ENCODE measurements at places on chromosomes 12 and 14.

DNA sequence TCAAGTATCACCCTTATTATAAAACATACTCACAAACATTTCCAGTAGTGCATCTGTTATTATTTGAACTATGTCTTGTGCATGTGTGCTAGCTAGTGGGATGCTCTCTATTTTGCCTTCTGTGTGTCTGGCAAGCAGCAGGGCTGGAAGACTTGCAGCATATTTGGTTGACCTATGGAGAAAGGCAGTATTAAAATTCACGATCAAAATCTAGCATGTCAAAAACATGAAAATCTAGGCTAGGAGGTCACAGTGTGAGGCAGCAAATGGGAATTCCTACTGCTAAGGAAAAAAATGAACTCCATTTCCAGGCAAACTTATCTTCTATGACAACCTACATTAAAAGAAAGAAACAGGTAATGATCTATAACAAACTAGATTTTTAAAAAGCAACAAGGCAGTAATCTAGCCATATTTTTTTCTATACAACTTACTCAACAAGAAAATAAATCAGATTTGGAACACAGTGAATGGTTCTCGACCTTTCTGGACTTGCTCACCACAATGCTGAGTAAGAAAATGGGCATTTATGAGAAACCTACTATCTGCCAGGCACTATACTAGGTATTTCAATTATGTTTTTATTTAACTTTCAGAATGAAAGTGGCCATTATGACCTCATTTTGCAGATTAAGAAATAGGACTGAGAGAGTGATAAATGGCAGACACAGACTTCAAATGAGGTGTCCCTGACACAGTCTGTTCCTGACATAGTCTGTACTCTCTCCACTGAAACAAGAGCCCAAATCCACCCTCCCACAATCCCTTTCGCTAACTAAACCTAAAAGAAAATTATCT is 96.8 kb downstream of the TXNDC16 start:
- no peak for DNase-seq

- DNase-seq: no peak
Measured at GRCh38 chr14:21026274-21026987, 1.6 kb upstream of the NDRG2 start.

DNA sequence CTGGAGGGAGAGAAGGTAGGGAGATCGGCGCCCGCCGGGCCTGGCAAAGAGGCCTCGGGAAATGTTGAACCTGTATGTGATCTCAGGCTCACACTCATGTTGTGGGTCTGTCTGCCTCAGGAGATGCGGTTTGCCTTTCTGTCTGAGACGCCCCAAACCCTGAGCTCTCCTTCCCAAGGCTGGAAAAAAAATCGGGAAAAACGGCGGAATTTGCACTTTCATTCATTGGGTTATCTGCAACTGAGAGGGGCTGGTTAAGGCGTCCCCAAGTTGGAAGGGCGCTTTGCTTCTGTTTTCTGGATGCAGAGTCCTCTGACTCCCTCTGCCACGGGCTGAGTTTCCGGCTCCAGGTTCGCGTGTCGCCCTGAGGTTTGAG is 5.0 kb upstream of the HOXC9 start:
- DNase-seq: no peak

DNA sequence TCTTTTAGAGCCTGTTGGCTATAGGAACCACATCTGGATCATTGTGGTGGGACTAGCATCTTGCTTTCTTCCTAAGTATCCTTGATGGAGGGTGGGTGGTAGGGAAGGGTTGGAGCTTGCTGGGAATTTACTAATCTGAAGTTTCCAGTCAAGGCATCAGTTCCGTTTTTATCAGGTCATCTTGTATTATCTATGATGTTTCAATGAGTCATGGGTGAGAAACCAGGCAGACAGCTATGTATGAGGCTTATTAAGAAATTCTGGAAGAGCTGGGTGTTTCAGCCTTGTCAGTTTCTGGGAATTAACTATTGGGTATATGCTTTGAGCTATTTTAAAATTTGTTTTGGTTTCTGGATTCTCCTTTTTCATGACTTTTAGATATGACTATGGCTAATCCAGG is 11.3 kb downstream of the TSFM start:
- DNase-seq: no peak

- DNase-seq: no peak
Measured at GRCh38 chr14:105281371-105282097, 19.3 kb downstream of the BRF1 start.

DNA sequence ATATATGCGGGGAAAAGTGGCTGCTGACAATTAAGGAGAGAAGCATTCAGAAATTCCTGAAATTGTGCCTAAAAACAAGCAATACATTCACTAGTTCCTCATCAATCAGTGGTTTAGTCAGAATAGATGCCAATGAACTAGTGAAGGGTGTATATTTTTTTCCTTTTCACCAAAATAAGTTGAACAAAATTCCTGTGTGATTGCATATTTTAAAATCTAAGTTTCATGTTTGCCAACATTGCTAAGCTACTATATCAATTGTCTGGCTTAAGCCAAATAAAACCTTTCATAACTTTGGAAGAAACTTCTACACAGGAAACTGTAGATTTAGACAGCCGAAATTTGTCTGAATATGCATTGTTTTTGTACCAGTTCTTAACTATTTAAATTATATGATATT is 8.7 kb downstream of the PRKD1 start:
- DNase-seq: no peak

DNA sequence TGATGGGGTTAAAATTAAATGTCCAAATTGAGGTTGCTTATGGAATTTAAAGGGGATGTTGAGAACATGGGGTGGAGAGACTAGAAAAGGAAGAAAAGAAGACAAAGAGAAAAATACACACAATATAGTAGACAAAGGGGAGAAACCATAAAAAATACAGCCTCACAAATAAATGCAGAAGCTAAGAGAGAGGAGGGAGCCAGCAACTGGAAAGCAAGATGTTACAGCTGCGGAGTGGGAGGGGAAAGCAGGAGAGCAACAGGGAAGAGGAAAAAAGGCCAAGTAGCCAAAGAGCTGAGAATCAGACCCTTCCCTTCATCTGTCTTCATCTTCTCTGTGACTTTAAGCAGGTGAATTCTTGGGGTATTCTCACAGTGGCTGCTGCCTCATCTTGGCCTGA is 39.7 kb upstream of the SMUG1 start:
- no peak for DNase-seq

DNA sequence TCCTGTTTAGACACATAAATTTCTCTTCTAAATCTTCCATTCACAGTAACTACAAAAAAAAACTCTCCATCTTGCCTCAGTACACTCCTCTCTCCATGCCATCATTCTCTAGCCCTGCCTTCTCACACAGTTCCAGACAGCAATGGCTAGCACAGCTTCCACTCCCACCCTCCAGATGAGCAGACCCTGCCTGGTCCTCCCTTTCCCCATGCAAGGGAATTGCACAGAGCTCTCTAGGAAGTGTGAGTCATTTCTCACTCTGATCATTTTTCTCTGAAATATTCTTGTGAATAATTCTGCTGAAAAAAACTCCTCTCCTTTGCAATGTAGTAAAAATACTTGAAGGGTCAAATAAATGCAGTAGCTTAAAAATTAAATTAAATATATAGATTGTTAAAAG is 170.6 kb downstream of the BMP4 start:
- no peak for DNase-seq

DNA sequence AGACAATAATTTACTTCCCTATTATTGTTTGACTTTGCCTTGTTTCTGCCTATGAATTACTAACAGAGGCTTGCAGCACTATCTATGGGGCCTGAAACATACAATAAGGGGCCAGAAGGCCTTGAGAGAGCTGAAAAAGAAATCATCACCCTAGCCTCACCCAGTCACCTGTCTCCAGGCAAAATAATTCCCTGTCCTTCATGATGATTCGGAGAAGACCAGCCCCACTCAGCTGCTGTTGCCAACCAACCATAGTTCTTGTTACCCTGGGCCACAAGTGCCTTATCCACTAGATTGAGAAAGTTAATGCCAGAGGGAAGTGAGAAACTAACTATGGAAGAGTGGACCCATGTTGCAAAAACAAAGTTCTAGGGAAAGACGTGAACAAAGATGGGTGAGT is 97.1 kb downstream of the ARF6 start:
- DNase-seq: no peak

DNA sequence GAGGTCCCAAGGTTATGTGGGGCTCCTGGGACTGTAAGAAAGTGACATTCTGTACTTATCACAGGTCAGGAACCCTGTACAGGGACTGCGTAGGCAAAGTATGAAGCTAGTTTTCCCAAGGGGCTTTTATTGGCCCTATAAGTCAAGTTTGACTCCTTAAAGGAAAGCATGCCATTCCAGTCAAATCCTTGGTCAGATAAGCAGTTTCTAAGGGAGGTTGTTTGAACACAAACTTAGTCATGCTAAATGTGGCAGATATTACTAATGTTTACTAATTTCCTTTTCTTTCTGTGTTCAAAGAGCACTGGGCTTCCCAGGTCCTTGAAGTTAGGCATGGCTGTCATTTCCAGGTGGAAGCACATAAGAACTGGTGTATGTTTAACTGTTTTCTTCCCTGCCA is 472.4 kb downstream of the ATP23 start:
- DNase-seq: no peak

GRCh38 chr12:26668847-26669246 is 164.1 kb downstream of the ITPR2 start:
- no peak for DNase-seq

DNA sequence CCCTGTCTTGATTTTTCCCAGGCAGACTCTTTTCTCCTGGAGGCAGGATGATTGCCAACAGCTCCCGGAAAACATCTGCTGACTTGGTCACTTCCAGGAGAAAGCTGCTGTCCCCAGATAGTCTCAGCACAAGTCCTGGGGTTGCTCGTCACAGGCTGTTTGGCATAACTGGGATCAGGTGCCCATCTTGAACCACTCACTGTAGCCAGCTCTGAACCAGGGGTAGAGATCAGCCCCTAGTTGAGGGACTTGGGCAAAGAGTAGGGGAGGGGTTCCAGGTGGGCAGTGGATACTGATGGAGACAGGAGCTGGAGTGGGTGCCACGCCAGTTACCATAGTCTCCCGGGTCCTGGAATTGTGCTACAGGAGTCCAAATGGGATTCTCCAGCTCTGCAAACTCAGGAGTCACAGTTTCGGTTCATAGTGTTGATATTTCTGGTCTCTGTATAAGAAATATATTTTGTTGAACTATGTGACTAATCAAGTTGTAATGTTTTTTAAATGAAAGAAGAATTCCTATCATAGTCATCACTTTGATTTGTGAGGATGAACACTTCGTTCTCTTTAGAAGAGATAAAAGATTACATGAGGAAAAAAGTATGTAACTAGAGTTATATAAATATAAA is 1154.5 kb downstream of the AACS start:
- no peak for DNase-seq

DNA sequence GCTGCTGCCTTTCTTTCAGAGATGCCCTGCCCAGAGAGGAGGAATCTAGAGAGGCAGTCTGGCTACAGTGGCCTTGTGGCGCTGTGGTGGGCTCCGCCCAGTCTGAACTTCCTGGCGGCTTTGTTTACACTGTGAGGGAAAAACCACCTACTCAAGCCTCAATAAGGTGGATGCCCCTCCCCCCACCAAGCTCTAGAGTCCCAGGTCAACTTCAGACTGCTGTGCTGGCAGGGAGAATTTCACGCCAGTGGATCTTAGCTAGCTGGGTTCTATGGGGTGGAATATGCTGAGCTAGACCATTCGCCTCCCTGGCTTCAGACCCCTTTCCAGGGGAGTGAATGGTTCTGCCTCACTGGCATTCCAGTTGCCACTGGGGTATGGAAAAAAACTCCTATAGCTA is 25.6 kb downstream of the SPATA7 start:
- DNase-seq: no peak

DNA sequence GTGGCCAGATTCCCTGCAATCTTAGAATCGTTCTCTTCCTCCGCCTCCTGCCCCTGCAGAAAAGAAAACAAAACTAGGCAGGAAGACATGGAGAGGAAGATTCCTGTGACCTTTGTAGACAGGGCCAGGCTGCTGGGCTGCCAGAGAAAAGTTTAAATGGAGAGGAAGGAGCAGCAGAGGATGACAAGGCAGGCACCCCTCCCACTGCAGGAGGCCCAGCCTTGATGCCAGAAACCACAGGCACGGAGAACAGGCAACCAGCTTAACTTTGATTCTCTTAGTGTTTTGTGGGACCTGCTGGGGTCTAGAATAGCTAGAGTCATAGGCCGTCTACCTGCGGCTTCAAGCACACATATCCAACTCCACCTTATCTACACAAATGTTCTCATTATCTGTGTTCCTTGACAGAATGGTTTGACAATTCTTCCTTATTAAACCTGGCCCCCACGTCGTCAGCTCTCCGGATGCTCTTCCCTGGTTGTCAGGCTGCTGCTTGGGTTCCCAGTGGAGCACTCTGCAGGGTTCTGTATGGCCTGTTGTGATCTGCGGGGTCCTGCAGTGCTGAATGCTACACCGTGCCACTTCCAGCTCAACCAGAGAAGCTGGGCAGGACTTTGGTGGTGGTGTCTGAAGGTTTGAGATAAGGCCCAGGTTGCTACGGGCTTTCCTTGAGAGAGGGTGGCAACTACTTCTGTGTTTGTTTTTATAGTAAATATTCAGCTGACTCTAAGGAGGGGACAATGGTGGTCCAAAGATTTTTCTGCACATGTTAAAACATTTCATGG is 609.5 kb downstream of the AACS start:
- DNase-seq: no peak

- no peak for DNase-seq
Measured at GRCh38 chr14:67133595-67134441, 55.4 kb upstream of the GARIN2 start.

GRCh38 chr14:95711476-95712176 is 2.3 kb downstream of the TCL1A start:
- no peak for DNase-seq

DNA sequence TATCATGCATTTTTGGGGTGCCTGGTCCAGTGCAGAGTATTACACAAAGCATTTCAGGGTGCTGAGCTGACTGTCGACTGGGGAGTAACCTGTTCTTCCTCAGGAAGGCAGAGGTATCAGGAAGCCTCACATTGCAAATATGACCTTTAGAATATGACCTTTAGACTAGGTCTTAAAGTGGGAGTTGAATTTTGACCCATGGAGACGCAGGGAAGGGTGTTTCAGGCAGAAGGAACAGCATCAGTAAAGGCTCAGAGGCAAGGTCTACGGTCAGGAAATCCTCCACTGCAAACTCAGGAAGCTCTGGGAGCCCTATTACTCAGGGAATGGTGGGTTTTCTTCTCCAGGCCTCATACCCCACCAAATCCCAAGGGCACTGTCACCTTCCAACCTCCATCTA is 11.3 kb downstream of the HNF1A start:
- no peak for DNase-seq

DNA sequence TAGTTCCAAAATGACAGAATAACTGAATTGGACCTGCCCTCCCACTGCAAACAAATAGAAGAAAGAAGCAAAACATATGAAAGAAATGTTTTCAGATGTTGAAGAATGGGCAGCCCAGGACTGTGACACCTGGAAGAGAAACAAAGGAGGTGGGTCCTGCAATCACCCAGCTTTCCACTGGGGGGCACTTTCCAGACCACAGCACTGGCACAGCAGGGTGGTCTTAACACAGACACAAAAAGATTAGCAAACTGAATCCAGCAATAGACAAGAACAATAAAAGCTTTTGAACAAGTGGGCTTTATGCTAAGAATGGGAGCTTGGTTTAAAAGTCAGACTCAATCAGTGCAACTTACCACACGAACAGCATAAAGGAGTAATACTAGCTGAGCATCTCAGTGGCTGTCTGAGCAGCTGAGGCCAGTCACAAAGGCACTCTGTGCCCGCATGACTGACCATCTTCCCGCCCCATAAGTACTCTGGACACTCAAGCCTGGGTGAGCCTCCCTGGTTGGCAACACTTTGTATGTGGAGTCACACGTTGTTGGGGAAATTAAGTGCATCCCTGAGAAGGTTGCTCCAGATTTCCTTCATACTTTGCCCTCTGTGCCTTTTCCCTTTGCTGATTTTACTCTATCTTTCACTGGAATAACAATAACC is 27.7 kb downstream of the JKAMP start:
- no peak for DNase-seq

Data from stimulated activated CD8-positive, alpha-beta memory T cell treated with anti-CD3 and anti-CD28 coated beads, Interleukin-15, amount 100 ng/mL, for 4 hours (primary cell).